ENCODE measurements at places on chromosomes 2 and 18.
A peak's percentile ranks its signal among the peaks of the same experiment; 100 is the strongest.

GRCh38 chr2:62293490-62294271, 97.8 kb downstream of the B3GNT2 start:
- no peak for DNase-seq

DNA sequence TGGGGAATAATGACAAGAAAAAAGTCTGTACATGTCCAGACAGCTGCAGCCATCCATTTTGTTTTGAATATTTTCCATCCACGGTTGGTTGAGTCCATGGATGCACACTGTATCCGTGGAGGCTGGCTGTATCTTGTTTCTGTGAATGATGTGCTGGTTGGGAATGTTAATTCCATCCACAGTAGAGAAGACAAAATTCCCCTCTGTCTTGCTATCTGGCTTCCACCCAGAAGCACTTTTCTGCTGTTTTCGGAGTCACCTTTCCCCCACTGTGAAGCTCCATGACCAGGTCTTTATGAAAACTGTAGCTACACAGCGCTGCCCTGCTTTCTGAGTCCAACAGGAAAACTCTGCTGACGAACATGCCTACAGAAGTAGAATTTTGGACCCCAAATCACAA, 122.3 kb downstream of the HRH4 start:
- no peak for DNase-seq

DNA sequence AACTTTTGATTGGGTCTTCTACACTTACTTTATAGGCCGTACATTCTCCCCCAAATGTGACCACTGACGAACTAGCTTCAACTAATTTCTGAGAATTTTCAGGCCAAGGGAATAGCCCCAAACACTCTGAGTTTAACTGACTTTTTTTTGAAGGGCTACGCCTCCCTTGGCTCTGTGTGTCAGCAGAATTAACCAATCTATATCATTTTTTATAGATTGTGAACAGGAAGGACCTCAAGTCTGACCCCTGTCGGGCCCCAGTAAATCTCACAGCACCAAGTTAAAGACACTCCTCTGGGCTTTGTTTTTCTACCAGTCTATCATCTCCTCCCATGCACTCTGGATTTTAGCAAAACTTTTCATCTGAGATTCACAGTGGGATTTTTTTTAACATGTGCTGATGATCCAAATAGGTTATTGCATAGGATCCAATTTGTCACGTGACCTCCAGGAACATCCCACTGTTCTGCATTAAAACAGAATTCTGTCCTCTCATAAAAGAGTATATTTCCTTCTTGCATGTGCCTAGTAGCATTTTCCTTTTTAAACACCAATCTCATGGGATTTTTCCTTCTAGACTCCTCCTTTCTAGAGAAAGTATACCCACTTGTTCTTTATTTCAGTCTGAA, 307.1 kb downstream of the OSR1 start:
- DNase-seq: no peak

- DNase-seq: no peak
Observed at GRCh38 chr2:161415987-161416707, at the start of gene TBR1. TSS of gene TBR1 (plus strand) at chr2:161416297. CDS start at chr2:161416411, 114 bp downstream.

DNA sequence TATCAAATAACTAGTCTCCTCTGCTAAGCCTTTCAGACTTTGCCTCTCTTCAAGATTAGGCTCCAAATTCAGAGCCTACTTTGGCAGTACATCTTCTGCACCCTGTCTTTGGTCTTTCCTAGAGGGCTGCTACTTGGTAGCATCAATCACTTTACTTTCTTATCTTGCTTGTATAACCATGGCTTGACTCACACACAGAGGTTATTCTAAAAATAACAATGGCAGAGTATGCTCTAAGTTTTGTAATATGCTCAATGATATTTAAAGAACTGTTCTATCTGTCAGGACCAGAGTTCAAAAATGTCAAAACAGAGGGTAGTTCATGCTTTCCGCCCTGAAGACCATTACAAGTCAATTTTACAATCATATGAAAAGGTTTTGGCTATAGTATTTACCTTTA, 27.7 kb downstream of the THOC1 start:
- DNase-seq: no peak

DNA sequence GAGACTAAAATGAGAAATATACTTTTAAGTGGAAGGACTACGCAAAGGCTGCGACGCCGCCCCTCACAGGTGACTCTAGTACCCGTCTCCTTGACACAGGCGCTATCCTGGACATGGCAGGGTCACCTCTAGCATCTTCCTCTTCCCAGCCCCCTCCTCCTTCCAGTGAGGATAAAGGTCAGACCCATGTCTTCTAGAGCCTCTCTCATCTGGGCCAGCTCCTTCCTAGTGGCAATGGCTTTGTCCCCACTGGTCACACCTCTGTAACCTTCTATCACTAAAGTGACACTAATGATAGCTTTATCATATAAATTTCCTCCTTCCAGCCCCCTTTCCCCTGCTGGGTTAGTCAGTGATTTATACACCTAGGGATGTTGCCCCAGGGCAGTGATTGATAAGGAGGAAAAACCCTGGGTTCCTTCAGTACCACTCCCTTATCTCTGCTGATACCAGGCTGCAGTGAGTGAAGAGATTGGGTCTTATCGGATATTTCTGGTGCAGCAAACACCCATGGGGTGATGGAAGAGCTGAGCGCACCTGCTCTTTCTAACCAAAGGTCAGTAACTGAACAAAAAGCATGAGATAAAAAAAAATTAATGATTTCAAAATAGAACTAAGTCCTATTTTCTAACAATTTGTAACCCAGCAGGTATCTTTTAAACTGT, 62.0 kb upstream of the FZD5 start:
- DNase-seq: no peak

GRCh38 chr2:227324995-227325838, at the start of gene MFF:
TSS of gene MFF (plus strand) at chr2:227325251. CDS start at chr2:227330666, 5,415 bp downstream.
- DNase-seq: peak; percentile 95

GRCh38 chr2:163347982-163348856, 387.6 kb downstream of the FIGN start:
- DNase-seq: no peak

GRCh38 chr2:38598200-38598990, 4.3 kb downstream of the HNRNPLL start:
- DNase-seq: no peak

GRCh38 chr2:11930211-11930761, 183.9 kb downstream of the LPIN1 start:
- no peak for DNase-seq

GRCh38 chr18:74197705-74198341, 49.5 kb downstream of the TIMM21 start:
- DNase-seq: no peak

GRCh38 chr18:73891572-73892421, 255.8 kb downstream of the FBXO15 start:
- no peak for DNase-seq

GRCh38 chr2:178191004-178191508, 3.3 kb upstream of the OSBPL6 start:
- no peak for DNase-seq

- DNase-seq: no peak
Observed at GRCh38 chr2:73243884-73244570, 9.9 kb downstream of the CCT7 start.

DNA sequence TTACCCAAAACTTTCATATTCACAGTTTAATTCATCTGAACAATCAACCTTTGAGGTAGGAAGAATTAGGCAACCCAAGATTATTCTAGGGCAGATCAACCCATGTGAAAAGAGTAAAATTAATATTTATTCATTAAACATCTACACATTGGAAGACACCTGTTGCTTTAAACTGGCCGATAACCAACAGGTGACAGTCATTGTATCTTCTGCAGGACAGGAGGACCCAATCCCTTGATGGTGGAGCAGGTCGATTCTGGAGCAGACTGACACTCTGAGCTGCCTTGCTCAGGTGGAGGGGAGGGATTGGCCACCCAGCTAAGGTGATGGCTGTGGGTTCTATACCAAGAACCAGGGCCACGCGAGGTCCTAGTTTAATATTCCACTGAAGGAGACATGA, 230.3 kb downstream of the OSR1 start:
- no peak for DNase-seq

GRCh38 chr2:26043862-26044696, 10.2 kb downstream of the RAB10 start:
- no peak for DNase-seq

GRCh38 chr2:118576109-118576855, 271.2 kb downstream of the EN1 start:
- no peak for DNase-seq

DNA sequence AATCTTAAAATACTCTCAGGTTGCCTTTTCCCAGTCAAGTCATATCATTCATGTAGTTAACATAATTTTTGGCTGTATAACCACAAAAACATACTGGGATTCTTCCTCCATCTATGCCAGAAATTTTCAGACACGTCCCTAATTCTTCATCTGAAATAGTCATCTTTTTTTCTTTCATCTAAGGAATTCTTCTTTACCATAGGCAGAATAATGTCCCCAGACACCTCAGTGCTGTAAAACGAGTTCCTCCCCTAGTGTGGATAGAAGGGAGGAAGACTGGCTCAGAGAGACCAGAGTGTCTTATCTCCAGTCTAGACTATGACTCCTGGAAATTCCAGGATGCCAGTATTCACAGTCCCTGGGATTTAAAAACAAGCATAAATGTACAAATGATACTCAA, 127.8 kb downstream of the MREG start:
- no peak for DNase-seq

DNA sequence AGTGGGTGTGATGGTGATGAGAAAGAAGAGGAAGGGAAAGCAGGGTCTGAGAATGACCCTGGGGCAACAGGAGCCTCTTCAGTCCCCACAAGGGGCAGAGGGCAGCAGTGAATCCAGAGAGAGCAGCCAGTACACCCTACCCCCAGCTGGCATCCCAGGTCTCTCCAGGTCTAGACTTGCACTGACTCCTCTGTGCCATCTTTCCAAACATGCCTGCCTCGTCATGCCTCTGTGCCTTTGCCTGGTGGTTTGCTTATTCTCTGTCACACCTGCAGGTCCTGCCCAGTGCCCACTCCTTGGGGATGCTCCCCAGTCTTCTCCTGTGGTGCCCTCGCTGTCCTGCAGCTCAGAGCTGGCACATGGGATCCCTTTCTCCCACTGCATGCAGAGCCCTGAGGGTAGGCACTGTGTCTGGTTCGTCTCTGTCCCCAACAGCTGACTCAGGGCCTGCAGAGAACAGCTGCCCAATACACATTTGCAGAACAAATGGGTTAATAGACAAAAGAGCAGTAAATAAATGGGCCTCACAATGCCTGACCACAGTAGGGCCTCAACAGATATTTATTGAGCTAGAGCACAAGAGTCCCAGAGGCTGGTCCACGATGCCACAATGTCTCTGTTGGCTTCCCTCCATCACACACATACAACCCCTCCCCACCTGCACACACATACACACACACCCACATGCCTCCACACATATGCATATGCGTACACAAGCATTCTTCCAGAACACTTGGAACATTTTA, 89.8 kb downstream of the HS1BP3 start:
- DNase-seq: no peak

GRCh38 chr2:176536439-176537133, 267.3 kb downstream of the MTX2 start:
- no peak for DNase-seq

DNA sequence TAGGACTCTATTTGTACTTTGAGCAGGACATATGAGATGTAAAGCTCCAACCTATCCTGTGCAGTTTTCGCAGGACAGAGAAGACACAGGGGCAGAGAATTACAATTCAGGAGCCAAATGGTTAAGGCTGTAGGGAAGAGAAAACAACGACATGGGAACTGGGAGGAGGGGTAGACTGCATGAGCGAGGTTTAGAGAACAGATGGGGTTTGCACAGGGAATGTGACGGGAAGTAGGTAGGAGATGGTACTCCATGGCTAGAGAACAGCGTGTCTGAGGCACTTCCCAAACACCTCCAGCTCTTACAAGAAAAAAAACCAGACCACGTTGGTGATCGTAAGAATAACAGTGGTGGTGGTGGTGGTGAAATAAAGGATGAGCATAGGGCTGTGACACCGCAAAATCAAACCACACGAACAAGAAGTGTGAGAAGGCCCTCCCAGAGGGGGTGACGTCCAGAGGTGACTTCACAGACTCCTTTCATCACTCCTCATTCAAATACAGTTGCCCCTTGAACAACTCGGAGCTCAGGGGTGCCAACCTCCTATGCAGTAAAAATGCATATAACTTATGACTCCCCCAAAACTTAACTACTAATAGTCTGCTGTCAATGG, 92.7 kb downstream of the FARSB start:
- DNase-seq: no peak

DNA sequence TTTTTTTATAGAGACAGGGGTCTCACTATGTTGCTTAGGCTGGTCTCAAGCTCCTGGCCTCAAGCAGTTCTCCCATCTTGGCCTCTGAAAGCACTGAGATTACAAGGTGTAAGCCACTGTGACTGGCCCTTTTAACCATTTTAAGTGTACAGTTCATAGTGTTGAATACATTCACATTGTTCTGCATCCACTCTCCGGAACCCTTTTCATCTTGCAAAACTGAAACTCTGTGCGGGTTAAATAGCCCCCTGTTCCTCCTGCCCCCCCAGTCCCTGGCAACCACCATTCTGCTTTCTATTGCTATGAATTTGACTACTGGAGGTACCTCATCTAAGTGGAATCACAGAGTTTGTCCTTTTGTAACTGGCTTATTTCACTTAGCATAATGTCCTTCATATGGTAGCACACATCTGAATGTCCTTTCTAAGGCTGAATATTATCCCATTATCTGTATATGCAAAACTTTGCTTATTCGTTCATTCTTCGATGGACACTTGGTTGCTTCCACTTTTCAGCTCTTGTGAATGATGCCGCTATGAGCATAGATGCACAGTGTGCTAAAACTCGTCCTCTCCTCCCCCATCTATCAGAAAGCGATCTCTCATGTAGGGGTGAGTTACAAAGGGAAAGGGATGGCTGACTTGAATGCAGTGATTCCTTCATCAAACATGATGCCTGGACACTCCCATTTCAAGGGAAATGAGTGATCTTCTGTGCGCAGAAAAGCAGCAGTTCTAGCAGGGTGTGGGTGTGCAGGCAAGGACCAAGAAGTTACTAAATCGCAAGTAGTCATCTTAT, 30.2 kb downstream of the CABLES1 start:
- no peak for DNase-seq

DNA sequence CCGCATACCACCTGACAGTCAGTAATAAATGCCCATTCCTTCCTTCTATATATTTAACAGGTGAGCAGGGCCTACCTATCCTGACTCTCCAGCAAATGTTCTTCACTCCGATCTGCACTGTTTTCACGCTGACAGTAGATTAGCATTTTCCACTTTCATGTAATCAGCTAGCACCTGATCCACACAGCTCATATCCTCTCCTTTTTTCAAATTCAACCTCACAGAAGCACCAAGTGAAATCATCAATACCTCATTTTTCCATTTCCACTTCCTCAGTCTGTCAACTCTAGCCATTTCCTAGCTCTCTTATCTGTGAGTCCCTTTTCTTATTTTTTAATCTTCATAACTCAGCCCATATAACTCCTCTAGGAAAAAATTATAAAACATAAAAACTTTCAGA, 402.8 kb downstream of the ZEB2 start:
- no peak for DNase-seq

Measured in activated naive CD4-positive, alpha-beta T cell treated with anti-CD3 and anti-CD28 coated beads, Interleukin-2, amount 50 U/mL, for 72 hours (primary cell).